GM23338 (cell line): ENCODE measurements at places on chromosomes 6 and 20.

GRCh38 chr6:113980937-113981554, 10.1 kb upstream of the HDAC2 start:
- peak; percentile 85 for DNase-seq

DNA sequence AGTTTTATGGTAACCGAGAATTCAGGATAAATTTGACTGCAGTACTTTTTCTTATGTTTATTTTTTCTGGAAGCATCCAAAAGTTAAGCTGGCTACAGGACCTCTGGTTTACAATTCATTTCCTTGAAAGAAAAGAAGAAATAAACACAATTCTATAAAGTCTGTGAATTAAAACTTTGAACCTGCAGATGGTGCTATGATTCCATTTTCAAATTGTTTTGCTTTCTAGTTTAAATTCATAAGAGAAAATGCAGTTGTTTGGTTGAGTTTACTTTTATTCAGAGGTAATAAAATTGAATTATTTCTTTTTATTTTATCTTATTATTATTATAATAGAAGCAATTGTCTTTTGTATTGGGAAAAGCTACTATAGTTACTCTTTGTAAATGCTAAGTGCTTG, 1.8 kb upstream of the VIP start:
- DNase-seq = peak; percentile 44

DNA sequence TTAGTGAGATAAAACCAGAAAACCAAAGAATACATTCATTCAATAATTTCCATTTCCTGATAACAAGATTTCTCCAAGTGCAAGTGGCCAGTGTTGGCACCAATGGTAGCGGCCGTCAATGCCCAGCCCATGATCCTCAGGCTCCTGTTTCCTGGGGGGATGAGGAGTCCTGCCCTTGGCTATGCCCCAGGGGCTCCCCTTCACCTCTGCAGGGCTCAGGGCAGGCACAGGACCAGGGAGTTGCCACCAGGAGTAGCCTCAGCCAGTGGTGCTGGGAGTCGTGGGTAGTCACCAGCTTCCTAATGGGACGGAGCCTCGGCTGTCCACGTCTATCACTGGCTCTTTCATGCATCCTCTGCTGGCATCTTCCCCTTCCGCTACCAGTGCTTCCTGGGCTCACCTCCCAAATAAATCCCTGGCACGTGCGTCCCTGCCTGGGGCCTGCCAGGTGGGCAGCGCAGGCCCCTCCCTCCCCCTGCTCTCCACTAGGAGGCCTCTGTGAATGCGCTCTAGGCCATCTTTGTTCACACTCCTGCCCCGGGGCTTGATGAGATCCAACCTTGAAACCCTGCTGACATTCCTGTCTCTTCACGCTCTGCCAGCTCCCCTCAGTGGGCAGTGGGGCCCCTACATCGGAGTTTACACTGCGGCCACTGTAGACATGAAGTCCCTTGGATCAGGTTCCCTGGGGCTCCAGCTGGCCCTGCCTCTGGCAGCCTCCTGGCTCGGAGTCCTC, 215.7 kb downstream of the SYNDIG1 start:
- DNase-seq = peak; percentile 45

DNA sequence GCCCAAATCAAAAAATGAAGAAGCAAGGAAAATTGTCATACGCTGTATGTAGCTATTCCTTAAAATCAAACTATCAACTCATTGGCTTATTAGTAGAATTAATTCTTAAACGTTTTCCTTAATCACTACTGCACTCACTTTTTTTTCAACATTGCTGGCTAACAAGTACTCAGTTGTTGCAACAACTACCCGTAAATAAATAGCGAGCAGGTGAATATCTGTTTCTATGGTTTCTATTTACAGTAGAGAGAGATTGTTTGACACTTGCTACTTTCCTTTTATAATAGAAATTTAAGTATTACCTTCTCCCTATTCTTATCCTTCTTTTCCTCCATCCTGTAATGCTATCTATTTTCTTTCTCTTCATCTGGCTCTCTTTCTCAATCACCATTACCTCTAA, 25.1 kb downstream of the FRK start:
- DNase-seq = no peak

DNA sequence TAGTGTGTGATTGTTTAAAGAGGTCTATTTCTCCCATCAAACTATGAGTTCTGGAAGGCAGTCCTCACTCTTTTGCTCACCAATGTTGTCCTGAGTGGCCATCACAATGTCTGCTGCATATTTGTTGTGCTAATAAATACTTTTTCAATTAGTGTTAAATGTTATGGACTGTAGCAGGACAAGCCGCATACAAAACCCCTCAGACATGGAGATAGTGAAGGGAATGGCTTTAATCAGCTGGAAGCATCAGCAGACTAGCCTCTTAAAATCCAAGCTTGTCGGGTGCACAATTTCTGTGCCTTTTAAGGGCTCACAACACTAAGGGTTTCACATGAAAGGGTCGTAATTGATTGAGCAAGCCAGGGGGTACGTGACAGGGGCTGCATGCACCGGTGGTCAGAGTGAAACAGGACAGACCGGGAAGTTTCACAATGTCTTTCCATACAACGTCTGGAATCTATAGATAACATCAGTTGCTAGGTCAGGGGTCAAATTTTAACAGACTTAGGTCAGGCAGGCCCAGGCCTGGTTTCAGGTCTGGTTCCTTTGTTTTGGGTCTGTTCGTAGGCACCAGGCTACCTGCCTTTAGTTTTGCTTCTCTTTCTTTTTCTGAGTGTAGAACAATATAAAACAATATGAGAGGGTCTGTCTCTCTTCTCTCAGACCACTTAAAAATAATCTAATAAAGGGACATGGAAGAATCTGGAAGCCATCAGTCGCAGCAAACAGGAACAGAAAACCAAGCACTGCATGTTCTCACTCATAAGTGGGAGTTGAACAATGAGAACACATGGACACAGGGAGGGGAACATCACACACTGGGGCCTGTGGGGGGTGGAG, 327.6 kb upstream of the HTR1E start:
- no peak for DNase-seq

GRCh38 chr6:138988469-138988834, 399 bp upstream of the REPS1 start:
- no peak for DNase-seq

DNA sequence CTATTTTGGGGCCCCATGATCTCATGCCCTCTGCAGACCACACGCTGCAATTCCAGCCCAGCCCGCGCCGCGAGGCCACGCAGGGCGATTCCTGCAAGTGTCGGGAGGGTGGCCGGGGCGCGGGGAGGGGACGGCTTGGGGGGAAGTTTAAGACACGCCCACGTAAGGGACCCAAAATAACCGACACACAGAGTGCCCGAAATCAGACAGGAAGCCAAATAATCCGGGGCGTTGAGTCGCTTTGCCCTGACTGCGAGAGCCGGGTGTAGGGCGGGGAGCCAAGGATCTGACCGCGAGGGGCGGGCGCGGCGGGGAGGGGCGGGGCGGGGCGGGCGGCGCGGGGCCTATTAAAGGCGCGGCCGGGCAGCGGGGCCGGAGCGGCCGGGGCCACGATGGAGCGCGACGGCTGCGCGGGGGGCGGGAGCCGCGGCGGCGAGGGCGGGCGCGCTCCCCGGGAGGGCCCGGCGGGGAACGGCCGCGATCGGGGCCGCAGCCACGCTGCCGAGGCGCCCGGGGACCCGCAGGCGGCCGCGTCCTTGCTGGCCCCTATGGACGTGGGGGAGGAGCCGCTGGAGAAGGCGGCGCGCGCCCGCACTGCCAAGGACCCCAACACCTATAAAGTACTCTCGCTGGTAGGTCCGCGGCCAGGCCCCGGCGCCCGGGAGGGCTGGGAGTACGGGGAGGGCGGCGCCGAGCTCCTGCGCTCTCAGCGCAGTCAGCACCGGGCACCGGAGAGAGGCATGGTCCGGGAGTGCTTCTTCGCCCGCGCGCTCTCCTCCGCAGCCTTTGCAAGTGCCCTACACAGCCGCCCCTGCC, at the start of gene ENPP1:
Gene ENPP1, plus strand, starts transcription at position 377 of the 816 bp plus-strand sequence. Its CDS starts 16 bp downstream, at position 393.
- DNase-seq = peak; percentile 86
